ENCODE measurements at places on chromosomes 2 and 18.

DNA sequence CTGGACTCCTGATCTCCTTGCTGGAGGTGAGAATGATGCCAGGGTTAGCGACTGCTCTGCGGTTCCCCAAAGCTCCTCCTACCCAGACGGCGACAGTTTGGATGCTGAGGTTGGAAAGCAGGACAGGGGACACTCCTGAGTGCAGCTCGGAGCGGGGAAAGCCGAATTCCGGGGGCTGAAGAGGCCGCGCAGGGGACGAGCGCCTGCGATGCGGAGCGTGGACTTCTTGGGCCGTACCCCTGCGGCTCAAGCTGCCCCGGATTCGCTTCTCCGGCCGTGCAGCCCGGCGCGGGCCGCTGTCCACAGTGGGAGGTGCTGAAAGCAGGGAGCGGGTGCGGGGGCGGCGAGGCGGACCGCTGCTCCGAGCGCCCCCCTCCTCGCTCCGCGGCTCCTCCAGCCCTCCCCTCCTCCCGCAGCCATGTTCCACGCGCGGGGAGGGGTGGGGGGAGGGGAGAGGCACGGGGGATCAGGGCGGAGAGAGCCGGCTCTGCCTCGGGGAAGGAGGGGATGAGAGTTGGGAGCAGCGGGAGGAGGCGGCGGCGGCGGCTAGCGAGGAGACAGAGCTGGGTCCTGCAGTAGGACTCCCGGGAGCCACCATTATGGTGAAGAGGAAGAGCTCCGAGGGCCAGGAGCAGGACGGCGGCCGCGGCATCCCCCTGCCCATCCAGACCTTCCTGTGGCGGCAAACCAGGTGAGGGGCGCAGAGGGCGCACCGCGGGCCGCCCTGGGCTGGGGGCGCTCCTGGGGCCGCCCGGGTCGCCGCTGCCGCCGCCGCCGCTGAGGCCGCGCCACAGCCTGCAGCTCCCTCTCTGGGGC, at the start of gene UNC80:
Gene UNC80, plus strand, starts transcription at position 359 of the 816 bp plus-strand sequence. Its CDS starts 241 bp downstream, at position 600.
- no peak for DNase-seq

DNA sequence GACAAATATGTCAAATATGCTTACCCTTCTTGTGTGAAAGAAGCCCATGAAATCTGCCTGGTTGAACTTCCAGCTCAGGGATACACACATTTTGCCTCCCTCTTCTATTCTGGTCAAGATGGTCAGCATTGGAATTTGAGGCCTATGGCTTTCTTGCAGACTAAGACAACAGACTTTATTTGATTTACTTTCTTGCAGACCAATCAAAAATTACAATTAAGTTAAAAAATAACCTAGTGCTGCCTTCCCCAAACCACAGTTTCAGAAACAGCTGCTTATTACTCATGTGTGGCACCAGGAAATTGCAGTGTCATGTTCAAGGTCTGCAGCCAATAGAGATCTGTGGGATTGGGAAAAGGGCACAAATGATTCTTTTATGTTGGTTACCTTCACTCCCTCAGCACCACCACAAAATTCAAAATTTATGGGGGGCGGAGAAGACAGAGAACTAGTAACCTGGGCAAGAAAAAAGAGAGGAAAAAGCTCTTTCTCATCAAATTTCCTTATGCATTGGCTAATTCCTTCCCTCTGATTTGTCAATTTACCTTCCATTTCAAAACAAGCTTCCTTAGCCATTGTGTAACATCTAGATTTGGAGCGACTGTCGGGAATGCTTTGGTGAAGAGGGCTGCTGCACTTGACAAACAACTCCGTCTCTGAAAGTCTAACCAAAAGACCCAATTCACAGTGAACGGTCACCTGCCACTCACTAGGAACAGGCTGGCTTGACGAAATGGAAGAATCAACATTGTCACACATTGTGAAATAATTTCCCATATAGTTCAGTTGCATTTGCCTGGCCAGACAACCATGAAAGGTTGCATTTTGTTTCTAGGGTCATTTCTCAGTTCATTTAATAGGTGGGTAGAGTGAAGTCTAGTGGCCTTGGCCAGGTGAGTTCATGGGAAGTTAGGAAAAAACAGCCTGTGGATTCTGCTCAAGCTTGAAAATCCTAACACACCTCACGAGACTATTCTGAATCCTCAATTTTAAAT, 100.4 kb upstream of the FZD5 start:
- no peak for DNase-seq

- DNase-seq = no peak
Observed at GRCh38 chr2:205566606-205567168, 115.6 kb upstream of the NRP2 start.

GRCh38 chr2:235713189-235713588, 219.3 kb downstream of the AGAP1 start:
- no peak for DNase-seq

GRCh38 chr18:79354350-79354749, 41.4 kb upstream of the NFATC1 start:
- DNase-seq = no peak

GRCh38 chr2:75952173-75952572, 241.5 kb upstream of the GCFC2 start:
- DNase-seq = no peak

GRCh38 chr2:230738391-230738811, 25.8 kb downstream of the CAB39 start:
- no peak for DNase-seq

Measured in activated CD4-positive, CD25-positive, alpha-beta regulatory T cell (primary cell).